ENCODE measurements at places on chromosomes 7 and 10. TPM values are rescaled to one million over a fixed set of nuclear protein-coding genes. Genes with fewer than 3 reads are reported as not detected.

GRCh38 chr10:101781655-101781983 lies 1.6 kb downstream of the NPM3 start:
- no peak for DNase-seq

DNA sequence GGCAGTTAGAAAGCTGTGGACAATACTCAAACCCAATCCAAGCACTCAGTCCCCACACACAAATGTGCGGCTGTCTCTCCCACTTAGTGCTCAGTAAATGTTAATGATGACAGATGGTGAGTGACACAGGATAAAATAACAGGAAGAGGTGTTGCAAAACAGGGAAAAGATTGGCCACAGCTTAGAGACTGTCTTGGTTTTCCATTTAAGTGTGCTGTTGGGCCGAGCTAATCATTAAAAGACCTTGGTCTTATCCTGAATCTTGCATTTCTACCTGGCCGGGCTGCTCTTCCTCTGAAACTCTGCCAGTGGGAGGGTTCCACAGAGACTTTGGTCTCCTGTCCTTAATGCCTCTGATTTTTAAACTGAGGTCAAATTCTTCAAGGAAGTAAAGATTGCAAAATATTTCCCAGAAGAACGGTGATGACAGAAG lies 113.1 kb upstream of the RNF32 start:
- no peak for DNase-seq

DNA sequence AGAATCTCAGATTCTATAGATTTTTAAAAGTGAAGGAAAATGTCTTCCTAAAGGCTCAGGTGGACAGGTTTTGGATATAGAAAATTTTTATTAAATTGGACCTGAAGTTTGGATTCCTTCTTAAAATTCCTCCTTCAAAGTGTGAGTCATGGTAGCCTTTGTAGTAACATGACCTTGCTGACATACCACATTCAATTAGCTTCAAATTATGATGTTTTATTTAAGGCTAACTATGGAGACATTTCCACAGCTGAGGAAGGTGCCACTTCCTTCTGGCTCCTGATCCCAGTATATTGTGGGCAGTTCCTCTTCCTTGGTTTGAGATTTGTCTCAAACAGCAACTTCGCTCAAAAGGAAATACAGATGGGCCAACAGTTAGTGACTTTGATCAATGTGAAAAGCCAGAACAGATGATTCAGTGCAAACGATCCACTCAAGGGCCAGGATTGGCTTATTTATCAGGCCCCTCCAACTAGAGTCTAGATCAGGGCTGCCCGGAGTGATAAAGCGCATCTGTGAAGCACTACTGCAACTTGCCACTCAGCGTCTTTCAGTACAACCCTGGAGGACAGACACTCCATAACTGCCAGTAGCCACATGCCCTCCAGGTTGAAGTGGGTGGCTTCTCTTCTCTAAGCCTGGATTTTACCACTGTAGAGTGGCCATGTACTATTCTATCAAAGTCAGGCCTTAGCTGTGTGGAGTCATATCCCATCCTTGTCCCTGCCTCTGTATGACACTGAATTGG lies 573.5 kb downstream of the KIF20B start:
- DNase-seq = no peak

DNA sequence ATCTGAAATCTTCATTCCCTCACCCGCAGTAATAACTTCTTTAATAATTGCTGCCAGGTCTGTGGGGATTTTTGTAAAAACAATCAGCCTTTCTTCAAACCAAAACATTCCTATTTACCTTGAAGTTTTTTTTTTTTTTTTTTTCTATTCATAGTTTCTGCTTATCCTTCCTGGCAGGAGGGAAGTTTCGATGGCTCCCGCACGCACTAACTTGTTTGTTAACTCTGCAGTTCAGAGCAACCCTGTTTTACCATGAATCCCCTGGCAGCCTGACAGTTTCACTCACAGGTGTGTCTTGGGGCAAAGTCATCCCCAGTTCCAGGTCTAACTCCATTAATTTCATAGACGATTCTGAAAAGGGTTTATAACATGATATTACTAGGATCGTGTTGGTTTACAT lies 149.3 kb downstream of the KLF6 start:
- DNase-seq = no peak

DNA sequence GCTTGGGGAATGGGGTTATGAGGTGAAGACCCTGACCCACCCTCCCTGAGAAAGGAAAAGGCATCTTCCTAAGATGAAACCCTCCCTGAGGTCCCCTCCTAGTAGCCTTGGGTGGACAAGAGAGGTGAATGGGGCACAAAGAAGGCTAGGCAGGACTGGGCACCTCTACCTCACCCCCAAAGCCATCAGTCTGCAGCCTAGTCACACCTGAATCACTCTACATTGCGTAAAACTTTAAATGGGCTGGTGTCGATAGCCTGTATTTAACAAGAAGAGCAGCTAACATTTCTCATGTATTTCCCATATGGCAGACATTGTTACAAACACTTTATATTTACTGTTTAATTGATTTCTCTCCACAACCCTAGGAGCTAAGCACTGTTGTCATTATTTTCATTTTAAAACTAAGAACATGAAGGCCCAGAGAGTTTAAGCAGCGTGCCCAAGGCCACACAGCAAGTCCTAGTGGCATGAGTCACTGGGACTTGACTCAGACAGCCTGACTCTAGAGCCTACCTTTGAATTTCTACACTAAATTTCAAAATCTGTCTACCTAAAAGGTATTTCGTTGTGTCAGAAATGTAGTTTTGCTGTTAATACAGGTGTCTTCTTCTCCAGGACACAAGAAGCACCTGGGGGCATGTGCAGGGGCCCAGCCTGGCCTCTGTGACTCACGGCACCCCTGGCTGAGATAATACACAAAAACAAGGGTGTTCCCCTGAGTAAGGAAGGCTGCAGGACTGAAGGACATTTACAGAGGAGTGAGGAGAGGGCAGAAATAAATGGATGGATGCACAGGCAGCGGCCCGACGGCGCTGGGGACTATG lies 3.4 kb downstream of the AOC1 start:
- DNase-seq = no peak

- DNase-seq = no peak
Observed at GRCh38 chr7:46853451-46853850, 728.5 kb downstream of the TNS3 start.

DNA sequence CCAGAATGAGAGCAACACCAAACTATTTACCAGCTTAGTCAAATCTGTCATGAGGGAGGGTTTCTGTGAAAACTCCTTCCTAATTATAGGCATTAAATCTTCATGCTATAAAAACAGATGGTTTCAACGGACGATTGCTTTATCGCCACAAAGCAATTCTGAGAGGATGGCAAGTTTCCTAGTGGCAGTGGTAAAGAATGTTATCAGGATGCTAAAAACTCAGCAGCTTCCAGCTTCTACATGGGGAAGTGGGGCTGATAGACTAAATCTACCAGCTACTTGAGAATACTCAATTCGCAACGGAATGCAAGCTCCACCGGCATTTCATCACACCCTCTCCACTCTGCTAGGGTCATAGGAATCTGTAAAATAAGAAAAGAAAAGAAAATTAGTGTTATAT lies 41.8 kb downstream of the JCAD start:
- DNase-seq = no peak

DNA sequence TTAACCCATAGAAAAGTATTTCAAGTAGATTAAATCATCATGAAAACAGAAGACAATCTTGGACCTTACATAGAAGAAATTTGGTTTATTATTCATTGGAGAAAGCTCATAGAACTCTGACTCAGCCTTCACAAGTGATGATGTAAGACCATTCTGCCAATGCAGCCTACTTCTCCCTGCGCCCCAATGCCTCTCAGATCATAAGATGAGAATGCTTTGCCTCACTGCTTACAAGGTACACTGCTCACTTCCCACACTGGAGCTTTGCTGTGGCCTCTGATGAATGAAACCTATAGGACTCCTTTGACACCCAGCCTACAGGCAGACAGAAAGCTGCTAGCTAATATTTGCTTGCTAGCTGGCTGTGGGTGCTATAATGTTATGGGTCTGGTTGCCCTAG lies 569.4 kb upstream of the STEAP1 start:
- no peak for DNase-seq

GRCh38 chr10:72309290-72310240 lies 35.8 kb downstream of the DDIT4 start:
- peak; percentile 57 for DNase-seq

DNA sequence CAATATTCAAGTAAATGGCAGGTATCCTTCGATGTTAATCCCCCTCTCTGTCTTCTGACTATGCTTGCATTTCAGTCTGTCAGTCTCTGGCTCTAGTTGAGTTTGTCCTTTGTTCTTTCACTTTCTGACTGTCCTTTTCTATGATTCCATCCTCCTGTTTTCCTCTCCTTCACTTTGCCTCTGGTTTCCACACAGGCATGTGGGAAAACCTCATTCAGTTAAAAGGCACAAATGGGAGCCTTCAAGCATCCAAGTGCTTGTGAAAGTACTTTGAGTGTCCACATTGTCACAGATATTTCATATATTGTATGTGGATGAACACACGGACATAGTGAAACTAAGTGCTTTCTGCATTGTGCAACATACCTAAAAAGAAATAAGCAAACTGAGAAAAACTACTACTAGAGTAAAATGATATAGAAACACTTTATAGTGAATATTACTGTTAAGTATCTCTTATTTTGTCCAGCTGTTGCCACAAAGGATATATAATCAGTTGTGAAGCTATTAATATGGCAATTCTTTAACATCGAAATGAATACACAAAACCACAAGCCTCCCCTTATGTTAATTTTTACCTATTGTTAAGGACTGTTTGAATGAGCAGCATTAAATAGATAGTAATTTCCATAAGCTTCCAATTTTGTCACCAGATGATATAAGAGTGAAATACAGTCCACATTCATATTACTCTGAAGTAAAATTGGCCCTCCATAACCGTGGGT lies 71.7 kb downstream of the NRBF2 start:
- no peak for DNase-seq

GRCh38 chr7:128807191-128807590 lies 15.4 kb downstream of the CCDC136 start:
- no peak for DNase-seq

- no peak for DNase-seq
Observed at GRCh38 chr7:26514633-26515032, 223.0 kb downstream of the SNX10 start.

DNA sequence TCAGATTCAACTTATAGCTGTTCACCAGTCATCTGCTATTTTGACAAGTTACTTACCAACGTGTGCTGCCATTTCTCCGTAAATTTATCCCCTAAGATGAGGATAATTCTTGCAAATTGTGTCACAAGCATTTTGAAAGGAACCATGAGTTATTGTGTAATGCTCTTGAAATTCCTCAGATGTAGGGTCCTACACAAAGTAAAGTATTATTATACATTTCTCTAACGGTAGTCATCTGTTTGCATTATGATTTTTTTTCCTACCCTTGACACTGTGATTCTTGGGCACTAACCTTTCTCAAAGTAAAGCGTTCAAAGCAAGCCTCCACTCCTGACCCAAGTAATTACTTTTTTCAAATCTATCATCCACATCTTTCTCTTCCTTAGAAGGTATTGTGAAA lies 8.1 kb downstream of the HERC4 start:
- DNase-seq = no peak

- no peak for DNase-seq
Observed at GRCh38 chr10:73183667-73184281, 15.9 kb downstream of the FAM149B1 start.

DNA sequence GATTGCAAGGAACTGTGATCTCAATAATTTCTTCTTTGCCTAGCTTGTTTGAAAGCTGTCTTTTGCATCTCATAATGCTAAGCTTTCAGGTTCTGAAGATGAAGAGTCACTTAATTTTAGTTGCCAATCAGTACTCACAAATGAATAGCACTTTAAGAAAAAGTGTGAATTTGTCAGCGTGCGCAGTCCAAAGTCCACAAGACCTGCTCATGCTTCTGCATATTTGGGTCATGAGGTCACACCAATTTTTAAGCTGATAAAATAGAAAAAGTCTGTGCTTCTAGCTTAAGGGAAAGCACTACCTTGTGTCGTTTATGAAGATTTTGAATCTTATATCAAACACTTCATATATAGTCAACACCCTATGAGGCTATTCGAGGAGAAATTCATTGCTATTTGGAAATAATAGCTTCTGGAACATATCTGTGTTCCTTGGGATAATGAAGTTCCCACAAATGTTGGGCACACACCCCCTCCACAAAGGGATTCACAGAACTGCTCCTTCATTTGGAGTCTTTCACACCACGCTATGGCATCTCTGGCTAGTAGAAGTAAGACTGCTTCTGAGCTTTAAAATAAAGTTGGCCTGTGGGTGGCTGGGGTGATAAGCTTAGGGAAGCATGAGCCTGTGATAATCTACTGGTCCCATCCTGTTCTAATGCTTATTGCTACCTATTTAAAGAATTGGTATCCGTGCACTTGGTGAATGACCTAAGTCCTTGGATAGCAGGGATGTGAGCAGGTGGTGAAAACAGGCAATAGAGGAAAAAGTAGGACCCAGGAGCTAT lies 33.3 kb downstream of the A1CF start:
- DNase-seq = no peak

GRCh38 chr7:117493460-117493859 lies 13.6 kb downstream of the CFTR start:
- no peak for DNase-seq

DNA sequence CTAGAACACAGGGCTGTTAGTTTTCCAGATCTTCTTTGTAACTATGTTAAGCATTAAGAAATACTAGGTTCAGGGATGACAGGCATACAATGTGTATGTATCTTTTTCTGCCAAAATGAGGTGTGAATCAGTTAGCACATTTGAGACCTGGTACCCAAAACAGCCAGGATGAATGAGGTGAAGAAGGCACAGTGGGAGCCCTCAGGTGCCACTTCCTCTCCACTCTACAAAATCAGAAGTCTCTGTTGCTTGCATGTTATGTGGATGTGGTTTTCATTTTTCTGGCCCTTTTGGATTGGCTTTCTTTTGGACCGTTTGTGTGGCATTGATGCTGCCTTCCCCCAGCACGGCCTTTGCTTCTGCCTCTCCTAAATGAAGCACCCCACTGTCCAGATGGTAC lies 15.4 kb upstream of the TBXAS1 start:
- DNase-seq = no peak

DNA sequence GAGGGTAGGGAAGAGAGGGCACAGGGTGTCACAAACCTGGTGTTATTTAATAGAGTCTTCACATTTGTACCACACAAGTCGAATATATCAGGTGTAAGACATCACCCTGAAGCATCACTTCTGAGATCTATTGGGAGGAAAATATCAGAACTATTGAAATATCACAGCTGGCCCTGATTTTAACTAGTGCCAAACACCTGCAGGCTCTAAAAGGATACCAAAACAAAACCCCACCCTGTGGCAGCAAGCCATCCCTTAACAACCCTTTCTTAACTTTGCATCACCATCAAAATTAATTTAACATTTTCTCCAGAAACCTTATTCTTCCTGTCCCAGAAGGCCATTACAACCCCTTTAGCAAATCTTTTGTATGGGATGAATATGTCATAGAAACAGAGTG lies 365.4 kb downstream of the SUGCT start:
- no peak for DNase-seq

- DNase-seq = peak; percentile 55
Observed at GRCh38 chr10:4708123-4708759, 117.8 kb upstream of the AKR1E2 start.

TET1 gene
- 0.71 TPM for total RNA-seq

FZD8 gene
- 0.18 TPM for total RNA-seq

AHR gene
- total RNA-seq = 36.7 TPM

TLL2 gene
- total RNA-seq = not detected

CALML3 gene
- total RNA-seq = not detected

TFR2 gene
- 12.4 TPM for total RNA-seq

FEZF1 gene
- total RNA-seq = not detected

MKI67 gene
- 234 TPM for total RNA-seq

CRYGN gene
- 0.11 TPM for total RNA-seq

SVOPL gene
- total RNA-seq = not detected

OR9A4 gene
- total RNA-seq = not detected

C10orf67 gene
- total RNA-seq = 0.16 TPM
